ENCODE measurements at places on chromosomes 2 and 18.

- DNase-seq = no peak
Measured at GRCh38 chr2:236499691-236500578, 69.7 kb upstream of the ACKR3 start.

DNA sequence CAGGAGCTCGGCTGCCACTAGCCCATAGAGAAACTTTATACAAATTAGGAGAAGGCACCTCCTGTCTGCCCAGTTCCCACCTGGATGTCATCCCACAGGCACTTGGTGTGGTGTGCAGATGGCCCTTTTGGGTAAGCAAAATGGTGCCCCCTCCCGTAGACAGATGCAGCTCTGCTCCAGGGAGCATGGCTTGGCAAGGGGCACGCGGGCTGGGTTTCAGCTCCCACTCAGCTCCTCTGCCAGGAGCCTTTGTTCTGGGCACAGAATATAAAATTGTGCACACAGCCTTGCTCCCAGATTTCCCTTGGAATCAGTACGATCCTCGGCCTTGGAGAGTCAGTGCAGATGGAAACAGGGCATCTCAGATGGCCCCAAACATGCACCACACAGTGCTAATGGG, 20.3 kb upstream of the KCNF1 start:
- DNase-seq = no peak

- no peak for DNase-seq
Measured at GRCh38 chr2:11348209-11348749, 3.8 kb upstream of the ROCK2 start.

DNA sequence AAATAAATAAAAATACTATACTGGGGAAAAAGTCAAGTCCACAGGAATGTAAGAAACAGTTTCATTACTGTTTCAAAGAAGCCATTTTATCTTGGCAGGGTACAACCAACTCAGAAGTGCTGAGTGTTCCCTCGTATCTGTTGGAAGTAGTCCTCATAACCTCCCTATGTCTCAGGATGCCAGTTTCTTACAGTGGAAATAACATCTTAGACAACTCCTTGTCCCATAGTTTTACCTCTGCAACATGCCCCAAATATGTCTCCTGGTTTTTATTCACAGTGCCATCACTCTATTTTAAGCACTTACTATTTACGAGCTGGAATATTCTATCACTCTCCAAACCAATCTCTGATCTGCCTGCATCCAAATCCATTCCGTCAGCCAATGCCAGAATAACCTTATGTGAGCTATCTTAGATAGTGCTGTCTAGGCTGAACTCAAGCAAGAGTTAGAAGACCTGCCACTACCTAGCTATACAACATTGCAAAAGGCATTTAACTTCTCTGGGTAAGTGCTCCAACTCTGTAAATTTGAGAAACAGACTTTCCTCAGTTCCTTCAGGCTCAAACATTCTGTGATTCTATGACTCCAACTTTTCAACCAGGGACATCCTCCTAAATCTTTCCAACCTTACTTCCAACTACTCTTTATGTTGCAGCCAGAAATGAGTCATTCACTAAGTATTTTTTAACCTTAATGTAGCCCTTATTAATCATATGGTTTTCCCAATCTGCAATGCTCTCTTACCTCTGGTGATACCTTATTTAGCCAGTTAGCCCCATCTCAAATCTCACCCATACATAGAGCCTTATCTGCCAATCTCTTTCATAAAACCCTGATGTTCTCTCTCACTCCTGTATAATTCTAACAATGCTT, 66.7 kb downstream of the RTN4 start:
- DNase-seq = no peak

GRCh38 chr2:191892391-191892790, 45.5 kb upstream of the CAVIN2 start:
- DNase-seq = no peak

DNA sequence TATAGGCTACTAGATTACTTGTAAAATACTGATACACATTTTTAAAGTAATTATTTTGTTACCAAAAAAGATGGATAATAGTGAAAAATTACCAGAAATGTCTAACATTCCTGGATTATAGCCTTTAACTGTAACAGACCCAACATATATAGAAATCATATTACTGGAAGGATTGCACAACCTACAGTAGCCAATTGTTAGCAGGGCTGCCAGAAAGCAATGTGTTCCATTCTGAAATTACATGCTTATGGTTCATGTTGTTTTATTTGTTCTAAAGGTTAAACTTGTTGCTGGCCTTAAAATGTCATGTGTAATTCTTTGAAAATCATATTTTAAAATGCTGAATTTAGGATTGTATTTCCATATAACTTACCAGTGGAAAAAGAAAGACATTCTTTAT, 793.6 kb upstream of the ACVR2A start:
- DNase-seq = no peak

DNA sequence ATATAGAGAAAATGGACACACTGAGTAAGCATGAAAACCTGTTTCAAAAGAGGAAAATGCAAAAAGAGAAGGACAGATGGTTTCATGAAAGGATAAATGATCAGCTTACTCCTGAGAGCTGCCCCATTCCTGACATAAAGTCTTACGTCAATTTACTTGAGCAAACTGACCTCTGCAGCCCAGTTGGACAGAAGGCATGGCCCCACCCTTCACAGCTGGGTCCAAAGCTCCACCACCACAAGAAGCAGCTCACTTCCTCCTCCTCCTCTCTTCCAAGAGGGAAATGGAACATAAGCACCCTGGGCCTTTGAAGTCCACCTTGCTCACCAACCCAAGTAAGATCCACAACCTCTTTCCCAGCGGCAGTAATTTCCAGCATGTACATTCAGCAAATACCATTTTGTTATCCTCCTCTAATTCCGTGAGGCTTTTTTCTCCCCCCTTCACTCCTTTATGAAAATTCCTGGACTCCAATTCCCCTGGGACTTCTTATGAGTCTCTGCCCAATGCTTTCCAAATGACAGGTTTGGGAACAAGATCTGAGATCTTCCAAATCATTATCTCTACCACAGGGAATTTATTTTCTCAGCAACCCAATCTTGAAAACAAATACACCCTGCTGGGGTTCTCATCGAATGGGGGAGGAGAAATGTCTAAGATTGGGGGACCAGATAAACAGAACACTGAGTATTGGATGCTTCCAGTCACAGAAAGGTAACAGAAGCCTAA, 10.1 kb downstream of the COL4A4 start:
- no peak for DNase-seq

DNA sequence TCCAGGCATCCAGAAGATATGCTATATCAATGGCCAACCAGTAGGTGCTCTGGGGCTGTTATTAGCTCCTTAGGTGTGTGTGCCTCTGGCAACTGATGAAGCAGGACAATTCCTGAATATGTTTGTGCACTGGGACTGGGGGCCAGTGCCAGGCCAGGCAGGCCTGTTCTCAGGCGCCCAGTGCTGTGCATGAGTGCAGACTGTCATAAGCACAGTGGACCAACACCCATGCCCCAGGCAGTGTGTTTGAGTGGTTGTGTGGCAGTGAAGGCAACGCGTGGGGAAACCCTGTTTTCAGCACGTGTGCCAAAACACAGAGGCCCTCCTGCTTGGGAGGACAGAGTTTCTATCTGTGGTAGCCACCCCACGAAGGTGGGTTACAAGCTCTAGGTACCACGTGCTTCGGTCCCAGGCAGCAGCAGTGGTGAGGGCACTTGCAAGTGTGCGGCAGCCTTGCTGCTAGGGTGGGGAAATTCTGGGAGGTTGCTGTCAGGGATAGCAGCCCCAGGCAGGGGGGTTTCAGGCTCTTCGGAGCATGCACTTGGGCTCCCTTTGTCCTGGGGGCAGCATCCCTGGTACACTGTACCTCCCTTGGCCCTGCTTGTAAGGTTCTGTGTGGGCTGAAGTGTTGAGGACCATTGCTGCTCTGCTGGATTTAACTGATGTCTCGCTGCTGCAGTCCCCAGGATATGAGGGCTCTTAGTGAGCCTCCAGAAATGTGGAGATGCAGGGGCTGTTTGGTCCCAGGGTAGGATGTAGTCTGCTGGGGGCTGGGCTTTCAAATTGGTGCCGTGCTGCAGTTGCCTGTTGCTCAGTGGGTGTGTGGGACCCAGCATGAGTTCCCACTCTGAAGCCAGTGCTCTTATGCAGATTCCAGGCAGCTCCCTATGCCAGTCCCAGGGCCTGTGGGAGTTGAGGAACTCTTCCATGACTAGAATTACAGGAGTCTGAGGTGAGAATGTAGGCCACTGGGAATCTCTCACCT, 280.9 kb downstream of the RPRM start:
- no peak for DNase-seq

- DNase-seq = no peak
Measured at GRCh38 chr2:197071213-197071612, 144.7 kb upstream of the PGAP1 start.

GRCh38 chr2:78925258-78925657, 100.2 kb upstream of the REG3G start:
- no peak for DNase-seq

GRCh38 chr2:239274391-239275043, 126.3 kb downstream of the HDAC4 start:
- DNase-seq = no peak

GRCh38 chr18:3931542-3932112, 481.7 kb downstream of the TGIF1 start:
- no peak for DNase-seq

DNA sequence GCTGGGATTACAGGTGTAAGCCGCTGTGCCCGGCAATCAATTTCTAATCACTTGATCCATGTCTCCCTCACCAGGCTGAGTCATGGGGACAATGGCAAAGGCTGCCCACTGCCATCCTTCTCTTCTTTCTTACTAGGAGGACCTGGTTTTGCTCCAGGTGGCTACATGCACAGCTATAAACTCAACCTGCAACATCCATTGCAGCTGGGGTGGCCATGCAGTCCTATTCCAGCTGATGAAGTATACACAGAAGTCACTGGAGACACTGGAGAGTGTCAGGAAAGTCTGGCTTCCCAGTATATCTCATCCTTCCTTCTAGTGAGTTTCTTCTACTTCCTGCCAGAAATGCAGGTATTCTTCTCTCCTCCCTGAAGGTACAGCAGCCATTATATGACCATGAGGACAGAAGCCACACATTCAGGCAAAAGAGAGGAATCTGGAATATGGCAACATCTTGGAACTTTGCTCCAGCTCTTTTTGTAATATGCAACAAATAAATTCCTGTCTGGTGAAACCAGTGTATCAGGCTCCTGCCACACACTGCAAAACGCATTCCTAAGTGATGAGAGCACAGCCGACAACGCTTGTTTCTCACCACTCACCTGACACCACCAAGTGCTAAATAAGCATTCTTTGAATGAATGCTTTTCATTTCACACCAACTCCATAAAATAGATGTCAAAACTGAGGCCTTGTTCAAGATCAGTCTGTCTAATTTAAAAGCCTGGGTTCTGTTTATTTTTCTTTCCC, 32.3 kb downstream of the SCTR start:
- DNase-seq = peak; percentile 54

DNA sequence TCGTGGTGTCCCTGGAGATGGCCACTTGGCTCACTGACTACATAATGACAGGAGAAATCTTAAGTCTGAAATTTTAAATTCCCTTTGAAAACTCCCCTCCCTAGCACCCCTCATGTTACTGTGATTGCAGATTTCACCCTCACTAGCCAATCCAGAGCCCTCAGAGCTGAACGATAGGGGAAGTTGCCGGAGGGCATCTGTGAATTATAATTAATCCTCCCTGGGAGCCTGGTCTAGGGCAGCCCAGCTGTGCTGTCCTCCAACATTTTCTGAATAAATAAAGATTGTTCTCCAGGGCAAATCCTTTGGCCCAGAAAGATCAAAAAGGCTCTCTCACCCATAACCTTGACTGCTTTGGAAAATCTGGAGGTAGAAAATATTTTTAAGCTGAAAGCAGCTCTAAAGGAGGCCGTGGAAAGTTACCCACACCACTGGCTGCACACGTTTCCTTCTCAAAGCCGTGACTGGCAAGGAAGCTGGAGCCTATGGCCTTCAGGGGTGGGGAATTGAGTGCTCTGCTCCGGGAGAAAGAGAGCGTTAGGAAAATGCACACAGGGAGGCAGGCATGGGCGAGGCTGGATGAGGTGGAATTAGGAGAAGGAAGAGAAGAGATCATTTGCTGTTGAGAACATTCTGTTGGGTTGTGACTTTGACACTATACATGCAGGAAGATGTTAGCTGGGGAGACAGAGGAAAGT, 68.9 kb upstream of the CNGA3 start:
- no peak for DNase-seq

GRCh38 chr18:55605733-55606338, 17.8 kb upstream of the TCF4 start:
- no peak for DNase-seq

DNA sequence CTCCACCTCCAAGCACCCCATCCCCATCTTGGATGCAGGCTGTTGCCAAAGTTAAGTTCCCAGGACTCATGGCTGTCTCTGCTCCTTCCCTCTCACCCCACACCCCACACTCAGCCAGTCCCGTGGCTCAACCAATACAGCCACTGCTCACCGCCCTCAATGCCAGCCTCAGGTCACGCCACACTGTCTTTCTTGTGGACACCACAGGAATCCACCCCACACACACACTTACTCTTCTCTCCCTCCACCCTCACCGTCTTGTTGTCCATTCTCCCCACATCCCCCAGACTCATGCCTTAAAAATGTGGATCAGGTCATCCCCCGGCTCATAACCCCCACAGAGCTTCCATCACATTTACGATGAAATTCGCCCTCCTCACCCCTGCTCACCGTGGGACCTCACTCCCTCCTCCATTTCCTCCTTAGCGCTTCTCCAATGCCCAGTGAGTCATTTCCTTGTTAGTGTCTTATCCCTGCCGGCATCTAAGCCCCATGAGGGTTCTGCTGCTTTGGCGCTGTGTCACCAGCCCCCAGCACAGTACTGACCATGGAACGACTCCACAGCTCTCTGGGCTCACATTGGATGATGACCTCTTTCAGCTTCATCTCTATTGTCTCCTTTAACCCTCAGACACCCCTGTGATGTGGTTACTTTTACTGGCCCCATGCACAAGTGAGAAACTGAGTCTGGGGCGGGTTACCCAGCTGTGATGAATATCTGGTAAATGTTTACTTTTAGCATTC, 13.8 kb downstream of the MLPH start:
- DNase-seq = peak; percentile 32

- DNase-seq = no peak
Measured at GRCh38 chr2:46009315-46009714, 287.9 kb upstream of the EPAS1 start.

GRCh38 chr2:231785822-231786176, 446 bp upstream of the COPS7B start:
- DNase-seq = no peak

- no peak for DNase-seq
Measured at GRCh38 chr2:160510617-160511016, 17.0 kb upstream of the RBMS1 start.

- DNase-seq = no peak
Measured at GRCh38 chr2:191358325-191359025, 113.3 kb downstream of the MYO1B start.
